ENCODE measurements at places on chromosomes 16 and 17. TPM values are rescaled to one million over a fixed set of nuclear protein-coding genes. Genes with fewer than 3 reads are reported as not detected.
A peak's percentile ranks its signal among the peaks of the same experiment; 100 is the strongest.

The PRSS36 gene
- total RNA-seq: 1.4 TPM

DNA sequence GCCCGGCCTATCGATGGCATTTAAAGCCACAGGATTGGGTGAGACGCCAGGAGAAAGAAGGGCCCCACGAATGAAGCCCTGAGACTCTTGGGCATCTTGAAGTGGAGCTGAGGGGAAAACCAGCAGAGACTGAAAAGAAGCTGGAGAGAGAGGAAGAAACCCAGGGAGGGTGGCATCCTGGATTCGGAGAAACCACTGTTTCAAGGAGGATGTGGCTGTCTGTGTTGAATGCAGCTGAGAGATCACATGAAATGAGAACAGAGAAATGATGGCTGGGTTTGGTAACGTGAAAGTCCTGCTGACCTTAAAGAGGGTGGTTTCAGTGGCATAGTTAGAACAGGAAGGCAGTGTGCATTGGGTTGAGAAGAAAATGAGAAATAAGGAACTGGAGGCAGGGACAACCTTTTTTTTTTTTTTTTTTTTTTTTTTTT, 3.8 kb downstream of the TNFSF12 start:
- H3K36me3 ChIP-seq: peaks cover 17% of the 10 kb centered on the region
- H3K27ac ChIP-seq: peak overlapping the region; percentile 27
- H3K4me3 ChIP-seq: no peak overlapping the region
- H3K27me3 ChIP-seq: no peaks in the 10 kb centered on the region

DNA sequence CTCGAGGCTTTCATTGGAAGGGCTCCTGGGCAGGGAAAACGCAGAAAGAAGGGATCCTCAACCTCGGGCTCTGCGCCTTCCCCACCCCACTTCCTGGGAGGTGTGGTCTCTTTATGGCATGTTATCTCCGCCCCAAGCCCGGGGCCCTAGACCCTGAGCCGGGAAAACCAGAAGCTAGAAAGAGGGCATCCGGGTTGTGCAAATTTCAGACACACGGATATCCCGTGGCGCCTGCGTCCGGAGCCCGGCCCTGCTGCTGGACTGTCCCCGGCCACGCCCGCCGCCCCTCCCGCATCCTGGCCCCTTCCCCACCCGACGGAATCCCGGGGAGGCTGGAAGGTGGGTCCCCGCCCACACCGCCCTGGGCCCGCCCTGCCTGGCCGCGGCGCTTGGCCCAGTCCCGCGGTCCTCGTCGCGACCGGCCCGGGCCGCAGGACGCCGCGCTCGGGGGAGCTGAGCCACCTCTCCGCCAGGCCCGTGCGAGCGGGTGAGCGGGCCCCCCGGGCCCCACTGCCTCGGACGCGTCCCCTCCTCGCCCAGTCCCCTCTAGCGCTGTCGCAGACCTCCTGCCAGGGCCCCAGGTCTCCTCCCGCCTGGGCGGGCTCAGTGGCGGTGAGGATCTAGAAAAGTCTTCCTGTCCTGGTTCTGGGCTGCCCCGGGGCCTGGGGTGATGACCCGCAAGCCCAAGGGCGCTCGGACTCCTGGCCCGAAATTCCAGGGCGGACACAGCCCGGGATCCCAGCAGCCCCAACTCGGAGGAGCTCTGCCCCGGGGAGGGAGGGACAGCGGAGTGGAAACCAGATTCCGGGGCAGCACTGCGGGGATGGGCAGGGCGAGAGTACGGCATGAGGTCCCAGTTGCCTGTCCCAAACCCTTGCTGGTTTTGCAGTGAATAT, at the start of gene SLC16A5:
Gene SLC16A5 (plus strand): TSS at position 397 of the 896 bp plus-strand sequence. CDS start 5,683 bp downstream, outside the sequence.
- H3K27ac ChIP-seq: peak within 1 kb of the TSS; percentile 92
- DNase-seq: peak; percentile 91
- peaks cover 41% of the 10 kb centered on the region for H3K4me1 ChIP-seq
- H3K4me3 ChIP-seq: peak within 1 kb of the TSS; percentile 79

The NAGPA gene
- 6.6 TPM for total RNA-seq

Measured in left ventricle myocardium inferior (tissue), 1 donor.